ENCODE measurements at places on chromosomes 5 and 9.

DNA sequence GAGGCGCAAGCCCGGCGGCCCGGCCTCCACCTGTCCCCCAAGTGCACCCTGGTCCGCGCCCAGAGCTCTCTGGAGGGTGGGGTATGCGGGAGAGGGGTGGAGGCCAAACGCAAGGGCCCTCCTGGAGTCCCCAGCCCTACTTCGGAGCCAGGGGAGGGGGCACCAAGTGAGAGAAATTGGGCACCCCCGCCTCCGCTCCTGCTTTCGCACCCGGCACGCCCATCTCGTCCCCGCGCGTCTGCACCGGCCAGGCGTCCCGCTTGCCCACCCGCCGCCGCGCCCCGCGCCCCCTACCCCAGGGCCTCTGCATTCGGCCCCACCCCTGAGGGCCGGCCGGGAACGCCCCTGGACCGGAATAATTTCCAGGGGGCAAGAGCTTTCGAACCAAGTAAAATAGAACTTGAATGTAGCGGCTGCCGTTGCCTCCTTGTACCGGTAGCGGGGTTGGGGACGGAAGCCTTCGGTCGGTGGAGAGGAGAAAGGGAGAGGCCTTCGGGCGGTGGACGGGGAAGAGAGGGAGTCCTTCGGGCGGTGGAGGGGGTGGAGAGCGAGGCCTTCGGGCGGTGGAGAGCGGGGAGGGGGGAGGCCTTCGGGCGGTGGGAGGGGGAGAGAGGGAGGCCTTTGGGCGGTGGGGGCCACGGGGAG, 694 bp upstream of the PHPT1 start:
- peak; percentile 62 for DNase-seq

DNA sequence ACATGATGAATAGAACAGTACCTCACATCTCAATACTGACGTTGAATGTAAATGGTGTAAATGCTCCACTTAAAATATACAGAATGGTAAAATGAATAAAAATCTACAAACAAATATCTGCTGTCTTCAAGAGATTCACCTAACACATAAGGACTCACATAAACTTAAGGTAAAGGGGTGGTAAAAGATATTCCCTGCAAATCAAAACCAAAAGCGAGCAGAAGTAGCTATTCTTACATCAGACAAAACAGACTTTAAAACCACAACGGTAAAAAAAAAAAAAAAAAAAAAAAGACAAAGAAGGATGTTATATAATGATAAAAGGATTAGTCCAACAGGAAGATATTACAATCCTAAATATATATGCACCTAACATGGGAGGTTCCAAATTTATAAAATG, 214.0 kb upstream of the MAST4 start:
- DNase-seq: no peak

DNA sequence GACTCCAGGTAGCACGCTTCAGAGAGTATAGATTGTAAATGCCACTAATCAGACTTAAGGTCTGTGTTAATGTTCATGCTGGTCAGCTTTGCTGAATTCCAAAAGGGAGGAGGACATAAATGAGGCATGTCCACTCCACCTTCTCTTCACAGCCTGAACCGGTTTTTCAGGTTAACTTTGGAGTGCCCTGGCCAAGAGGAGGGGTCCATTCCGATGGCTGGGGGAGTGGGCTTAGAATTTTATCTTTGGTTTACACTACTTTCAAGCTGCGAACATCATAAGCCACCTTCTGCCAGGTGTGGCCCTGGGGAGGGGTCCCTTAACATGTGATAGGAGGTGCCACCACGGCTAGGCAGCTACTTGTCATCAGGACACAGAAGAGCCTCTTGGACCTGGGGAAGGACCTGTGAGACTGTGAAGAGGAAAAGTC, 24.2 kb downstream of the ABO start:
- no peak for DNase-seq

GRCh38 chr9:89576404-89576839, 28.4 kb upstream of the GADD45G start:
- no peak for DNase-seq

GRCh38 chr5:119031905-119032304, 39.0 kb upstream of the DMXL1 start:
- DNase-seq: no peak

DNA sequence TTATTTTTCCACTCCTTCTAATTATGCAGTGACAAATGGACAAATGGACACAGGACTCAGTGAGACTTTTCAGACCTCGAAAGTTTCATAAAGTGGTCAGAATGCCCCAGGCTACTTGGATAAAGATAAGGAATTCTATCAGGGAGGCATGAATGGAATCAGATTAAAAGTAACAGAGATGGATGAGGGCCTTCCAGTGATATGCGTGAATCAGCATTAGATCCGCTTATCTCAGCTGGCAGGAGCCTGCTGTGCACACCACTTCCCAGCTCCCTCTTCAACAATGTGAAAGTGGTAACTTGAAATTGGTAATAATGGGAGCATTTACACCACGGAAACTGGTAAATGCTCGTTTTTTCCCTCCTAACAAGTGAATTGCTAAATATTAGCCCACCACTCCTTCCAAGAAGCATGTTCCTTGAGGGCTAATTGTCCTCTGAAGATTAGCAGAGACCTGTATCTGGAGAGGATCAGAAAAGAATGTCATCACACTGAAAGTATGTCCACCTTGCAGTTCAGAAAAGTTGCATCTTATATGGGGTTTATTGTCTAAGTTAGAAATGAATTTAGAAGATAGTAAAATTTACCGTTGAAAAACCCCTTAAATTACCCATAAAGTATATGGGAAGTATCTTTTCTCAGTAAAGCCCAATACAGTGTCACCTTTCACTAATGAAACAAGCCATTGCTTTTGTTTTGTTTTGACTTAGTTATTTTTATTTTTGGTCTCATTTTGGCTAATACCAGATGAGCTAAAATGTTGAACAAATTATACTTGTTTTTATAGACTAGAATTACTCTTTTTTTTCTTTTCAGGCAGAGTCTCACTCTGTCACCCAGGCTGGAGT, 125.3 kb downstream of the DPYSL3 start:
- no peak for DNase-seq

DNA sequence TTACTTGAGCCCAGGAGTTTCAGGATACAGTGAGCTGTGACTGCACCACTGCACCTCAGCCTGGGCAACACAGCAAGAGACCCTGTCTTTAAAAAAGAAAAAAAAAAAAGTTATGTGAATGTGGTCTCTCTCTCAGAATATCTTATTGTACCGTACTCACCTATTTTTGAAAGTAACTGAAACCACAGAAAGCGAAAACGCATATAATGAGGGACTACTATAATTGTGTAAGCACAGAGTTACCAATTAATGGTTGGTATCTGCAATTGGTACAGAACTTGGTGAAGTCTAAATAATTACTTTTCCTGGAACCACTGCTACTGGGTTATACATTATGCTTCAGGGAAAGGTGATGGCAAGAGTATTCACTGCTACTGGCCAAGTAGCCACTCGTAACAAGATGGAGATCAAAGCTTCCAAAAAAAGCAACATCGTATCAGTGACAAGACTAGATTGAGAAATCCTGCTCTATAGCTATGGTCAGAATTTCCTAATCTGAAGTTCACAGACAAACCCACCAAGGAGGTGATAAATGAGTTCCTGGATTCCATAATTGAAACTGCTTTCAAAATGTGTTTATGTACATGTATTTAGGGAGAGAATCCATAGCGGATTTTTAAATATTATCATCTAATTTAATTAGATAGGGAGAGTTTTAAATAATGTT, 82.7 kb downstream of the NR6A1 start:
- DNase-seq: no peak

DNA sequence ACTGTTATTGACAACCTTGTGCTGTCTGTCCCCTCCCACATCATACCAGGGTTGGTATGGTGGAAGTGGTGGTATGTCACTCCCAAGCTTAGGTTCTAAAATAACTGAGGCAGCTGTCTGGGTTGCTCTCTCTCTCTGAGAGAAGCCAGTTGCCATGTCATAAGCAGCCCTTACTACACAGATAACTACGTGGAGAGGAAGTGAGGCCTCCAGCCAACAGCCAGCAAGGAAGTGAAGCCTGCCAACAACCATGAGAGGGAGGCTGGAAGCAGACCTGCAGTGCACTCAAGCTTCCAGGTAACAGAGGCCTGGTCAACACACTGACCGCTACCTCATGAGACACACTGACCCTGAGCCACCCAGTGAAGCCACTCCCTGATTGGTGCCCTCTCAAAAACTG, 18.6 kb downstream of the CTNNAL1 start:
- DNase-seq: no peak

DNA sequence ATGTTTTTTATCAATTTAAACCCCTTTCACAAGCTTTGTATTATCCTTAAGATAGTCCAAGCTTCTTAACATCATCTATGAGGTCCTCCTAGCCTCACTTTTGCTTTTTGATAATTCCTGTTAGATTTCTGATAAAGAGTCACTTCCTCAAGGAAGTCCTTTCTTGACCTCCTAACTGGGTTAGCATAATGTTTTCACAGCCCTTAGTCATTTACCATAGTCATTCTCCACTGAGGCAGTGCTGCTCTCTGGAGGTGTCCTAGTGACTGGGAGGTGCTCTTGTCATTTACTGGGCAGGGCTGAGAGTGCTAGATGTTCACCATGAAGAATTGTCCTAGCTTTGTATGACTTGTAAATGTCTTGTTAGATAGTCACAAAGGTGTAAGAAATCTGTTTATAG, 26.4 kb downstream of the TNPO1 start:
- DNase-seq: peak; percentile 30

DNA sequence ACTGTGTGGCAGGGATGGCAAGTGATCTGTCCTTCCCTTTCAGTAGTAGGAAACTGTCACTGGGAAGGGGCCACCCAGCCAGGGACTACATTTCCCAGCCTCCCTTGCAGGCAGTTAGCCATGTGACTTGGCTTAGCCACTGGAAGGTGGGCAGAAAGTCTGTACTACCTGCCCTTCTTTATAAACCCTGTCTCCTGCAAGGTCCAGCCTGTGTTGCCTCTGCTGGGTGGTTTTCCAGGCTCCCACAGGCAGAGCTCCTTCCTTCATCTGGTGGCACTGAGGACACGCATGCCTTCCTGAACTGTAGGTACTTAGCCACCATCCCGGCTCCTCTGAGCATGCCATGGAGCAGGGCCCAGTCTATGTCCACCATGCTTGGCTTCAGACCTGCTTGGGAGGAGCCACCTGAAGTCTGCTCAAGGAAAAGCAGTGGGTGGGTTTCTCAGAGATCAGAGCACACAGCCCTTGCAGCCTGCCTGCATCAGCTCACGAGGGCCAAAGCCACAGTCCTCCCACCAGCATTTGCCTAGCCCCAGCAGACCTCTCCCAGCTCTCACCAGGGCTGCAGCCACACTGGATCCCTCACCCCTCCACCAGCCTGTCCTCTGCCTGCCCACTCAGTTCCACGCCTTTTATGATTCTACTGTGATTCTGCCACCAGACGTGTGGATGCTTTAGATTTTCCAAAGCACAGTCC, 16.7 kb upstream of the SLC25A51 start:
- DNase-seq: no peak

DNA sequence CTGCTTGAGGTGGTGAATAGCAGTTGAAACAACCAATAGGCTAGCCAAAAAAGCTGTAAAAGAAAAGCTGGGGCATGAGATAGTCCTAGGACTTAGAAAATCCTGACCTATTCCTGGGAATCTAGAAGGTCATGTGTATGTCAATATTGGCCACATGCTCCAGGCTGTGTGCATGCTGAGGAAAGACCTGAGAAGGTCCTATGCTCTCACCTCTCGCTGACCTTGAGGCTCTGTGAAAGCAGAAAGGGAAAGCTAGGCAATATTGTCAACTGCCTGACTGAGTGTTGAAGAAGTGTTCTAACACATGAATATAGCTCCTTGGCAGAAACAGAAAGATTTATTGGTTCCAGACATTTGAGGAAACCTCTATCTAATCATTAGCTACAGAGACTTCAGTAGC, 19.8 kb downstream of the TAS2R1 start:
- no peak for DNase-seq

DNA sequence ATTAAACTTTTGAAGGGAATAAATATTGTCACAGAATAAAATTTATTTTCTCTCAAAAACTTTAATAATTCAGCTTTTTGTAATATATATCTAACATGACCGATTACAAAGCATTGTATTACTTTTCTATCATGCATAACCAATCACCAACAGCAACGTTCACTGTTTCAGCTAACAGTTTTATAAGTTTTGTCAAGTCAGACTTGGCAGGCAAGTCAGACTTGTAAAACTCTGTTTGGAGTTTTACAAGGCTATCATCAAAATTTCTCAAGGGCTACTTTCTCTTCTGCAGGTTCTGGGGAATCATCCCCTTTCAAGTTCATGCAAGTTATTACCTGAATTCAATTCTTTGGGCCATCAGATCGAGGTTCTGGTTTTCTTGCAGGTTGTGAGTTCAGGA, 347.2 kb downstream of the CTNND2 start:
- DNase-seq: no peak

- DNase-seq: no peak
Measured at GRCh38 chr9:90198956-90199355, 443.7 kb downstream of the DIRAS2 start.

DNA sequence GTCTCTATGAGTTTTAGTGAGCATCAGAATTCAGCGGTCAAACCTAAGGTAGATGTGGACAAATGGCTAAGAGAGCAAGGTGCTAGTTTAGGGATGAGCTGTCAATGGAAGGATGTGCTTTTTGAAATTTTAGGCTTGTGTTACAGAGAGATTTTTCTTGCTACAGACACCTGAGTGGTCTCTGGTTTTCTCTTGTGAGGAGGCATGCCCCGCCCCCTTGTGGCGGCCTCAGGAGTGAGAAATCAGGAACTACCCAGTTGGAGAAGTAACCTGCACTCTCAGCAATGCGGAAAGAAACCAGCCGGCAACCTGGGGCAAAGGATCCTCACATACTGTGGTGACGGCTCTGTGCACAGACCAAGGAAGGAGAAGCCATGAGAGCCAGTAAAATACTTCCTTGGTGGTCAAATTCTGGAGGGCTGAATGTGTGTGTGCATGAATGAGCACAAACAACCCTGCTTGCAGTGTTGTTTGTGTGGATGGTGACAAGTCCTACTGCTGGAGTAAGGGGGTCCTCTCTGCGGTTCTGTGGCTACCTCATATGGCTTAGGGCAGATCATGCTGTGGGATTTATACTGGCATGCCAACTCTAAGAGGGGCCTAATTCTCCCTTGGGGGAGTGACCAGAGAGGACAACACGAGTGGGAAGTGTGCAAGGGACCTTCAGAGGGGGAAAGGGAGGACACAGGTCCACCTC, 16.7 kb upstream of the HSD17B4 start:
- DNase-seq: peak; percentile 25

DNA sequence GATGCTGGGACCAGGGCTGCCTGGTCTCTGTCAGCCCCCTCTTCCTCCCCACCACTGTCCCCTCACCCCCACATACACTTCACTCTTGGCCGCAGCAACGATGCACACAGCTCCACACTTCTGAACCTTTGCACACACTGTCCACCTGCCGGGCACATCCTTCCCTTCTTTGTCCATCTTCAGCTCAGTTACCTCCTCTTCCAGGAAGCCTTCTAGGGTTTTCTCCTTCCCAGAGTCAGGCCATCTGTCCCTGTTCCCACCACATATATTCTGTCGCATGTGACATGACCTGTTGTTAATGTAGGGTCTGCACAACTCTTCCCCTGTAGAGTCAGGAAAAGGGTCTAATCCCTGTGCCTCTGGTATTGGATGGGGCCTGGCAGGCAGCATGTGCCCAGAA, 38.6 kb upstream of the PHYKPL start:
- DNase-seq: no peak

- DNase-seq: no peak
Measured at GRCh38 chr9:93138171-93138764, 4.2 kb upstream of the NINJ1 start.

- DNase-seq: no peak
Measured at GRCh38 chr9:426976-427375, 212.3 kb downstream of the DOCK8 start.

Data from AG20443 (cell line).